ENCODE measurements at places on chromosomes 5 and 9.

DNA sequence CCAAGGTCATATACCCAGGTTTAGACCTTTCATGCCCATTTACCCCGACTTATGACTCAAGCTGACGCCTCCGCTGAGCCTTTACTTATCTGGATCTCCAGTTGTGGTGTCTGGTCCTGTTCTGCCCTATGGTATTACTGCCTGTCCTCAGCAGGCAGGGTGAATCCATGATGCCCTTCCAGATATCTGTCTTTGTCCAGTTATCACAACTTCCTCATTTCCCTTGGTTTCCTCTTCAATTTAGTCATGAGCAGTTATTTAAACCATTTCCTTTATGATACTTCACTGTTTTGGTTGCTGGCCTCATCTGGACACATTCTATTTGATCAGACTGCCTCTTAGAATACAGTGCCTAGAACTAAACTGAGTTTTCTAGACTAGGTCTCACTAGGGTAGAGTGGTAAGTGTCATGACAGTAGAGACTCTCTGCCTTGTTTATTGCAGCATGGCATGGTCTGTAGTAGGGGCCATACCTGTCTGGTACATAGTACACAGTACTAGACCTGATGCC lies 93.3 kb downstream of the MELK start:
- DNase-seq, result no peak

DNA sequence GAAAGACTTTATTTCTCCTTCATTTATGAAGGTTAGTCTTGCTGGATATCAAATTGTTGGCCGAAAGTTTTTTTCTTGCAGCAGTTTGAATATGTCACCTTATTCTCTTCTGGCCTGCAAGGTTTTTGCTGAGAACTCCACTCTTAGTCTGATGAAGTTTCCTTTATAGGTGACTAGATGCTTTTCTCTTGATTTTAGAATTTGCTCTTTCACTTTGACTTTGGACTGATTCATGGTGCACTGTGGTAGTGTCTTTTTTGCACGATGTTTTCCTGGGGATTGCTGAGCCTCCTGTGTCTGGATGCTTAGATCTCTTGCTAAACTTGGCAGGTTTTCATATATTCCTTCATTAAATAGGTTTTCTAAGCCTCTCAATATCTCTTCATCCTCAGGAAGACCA lies 12.4 kb downstream of the AHRR start:
- no peak for DNase-seq

GRCh38 chr5:2103940-2104339 lies 221.2 kb upstream of the IRX4 start:
- DNase-seq, result no peak

- no peak for DNase-seq
Measured at GRCh38 chr9:4182831-4183230, 117.0 kb downstream of the GLIS3 start.

- no peak for DNase-seq
Measured at GRCh38 chr5:14777932-14778791, 93.4 kb downstream of the ANKH start.

DNA sequence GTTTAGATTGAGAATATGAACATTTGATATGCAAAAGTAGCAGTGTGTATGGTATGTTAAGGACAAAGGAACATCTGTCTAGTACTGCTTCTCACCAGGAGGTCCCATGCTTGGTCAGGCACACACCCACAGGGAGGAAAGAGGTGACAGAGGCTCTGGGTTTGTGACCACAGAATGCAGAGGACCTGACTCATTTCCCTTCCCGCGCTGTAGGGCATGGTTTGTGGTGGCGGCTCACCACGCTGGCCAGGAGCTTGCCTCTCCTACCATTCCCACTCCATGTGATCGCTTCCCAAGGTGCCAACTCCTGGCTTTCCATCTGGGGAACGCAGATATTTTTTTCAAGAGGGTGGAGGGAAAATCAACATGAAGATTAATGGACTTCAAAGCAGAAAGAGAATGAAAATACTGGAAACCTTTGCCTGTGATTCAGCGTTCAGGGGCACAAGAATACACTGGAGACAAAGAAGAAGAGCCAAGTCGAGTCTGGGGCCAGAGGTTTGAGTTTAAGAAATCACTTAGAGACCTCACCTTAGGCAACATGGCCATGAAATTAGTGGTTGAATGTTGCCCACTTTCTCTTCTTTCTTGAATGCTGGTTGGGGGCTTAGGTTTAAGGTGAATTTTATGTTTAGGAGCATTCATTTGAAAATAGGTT lies 477.8 kb downstream of the CCDC171 start:
- no peak for DNase-seq

- no peak for DNase-seq
Measured at GRCh38 chr5:143427122-143427735, 23.7 kb upstream of the NR3C1 start.
